ENCODE measurements at places on chromosomes 16 and 17.

- DNase-seq = peak; percentile 98
Observed at GRCh38 chr17:42428141-42428944, 5.3 kb upstream of the CAVIN1 start.

DNA sequence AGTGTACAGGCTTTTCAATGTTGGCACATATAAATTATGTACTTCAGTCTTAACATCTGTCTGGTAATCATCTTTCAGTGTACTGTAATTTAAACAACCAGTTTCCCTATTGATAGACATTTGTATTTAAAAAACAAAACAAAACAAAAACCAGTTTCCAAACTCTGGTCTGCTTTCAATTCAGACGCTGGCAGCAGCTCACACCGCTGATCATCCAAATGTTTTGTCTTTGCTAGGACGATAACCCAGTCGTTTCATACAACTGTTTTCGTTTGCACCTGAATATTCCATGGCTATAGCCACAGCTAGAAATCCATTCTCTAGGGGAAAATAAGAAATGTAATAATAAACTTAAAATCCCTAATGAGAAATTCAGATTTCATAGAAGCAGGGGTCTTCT is 47.8 kb downstream of the RBFOX1 start:
- no peak for DNase-seq

DNA sequence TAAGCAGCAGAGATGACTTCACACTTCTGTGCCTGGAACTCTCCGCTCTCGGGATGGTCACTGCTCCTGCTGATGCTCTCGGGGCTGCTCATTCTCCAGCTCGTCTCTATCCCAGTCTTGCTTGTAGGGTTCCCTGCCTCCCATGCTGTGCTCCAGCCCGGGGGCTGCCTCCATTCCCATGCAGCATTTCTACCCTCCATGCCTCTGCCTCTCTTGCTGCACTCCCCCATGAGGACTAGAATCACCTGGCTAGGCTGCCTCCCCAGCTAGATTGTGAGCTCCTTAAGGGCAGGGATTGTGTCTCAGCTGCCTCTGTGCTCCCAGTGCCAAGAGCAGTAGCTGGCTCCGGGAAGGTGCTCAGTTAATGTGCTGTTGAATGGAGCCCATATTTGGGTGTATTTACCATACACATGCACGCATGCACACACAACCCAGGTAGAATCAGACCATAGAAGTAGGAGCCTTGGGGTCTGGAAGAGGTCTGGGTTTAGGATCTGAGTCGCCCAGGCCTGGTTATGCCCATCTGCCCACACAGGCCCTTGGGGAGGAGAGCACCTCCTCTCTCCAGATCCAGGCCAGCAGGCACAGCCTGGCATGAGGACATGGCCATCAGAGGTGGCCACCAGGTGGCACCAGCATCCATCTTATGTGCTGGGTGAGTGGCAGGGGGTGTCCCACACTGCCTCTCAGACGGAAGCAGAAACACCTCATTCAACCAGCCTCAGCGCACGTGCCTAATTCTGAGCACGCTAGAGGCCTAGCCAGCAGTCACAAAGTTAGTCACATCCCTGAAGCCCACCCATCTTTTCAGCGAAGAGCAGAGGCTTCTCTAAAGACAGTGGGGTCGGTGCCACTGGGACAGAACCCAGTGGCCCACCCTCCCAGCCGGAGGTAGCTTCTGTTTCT is 9.3 kb downstream of the GIT1 start:
- peak; percentile 99 for DNase-seq

DNA sequence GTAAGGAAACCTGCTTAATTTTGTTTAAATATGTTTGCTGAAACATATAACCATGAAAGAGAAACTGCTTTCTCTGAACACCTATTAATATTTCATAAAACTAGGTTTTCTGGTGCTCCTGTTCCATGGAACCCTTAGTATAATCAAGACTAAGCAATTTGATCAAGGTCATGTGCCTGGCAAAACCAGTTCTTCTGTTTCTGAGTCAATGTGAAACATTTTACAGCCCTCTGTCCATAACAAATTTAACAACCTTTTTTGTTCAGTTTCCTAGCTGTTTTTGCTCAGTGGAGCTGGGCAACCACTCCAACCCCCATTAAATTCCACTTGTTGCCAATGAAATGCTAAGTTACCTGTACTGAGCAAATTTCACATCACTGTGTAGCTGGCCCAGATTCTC is 344.0 kb downstream of the CA10 start:
- no peak for DNase-seq

GRCh38 chr17:22409160-22409751 is 716.9 kb downstream of the KCNJ18 start:
- no peak for DNase-seq

GRCh38 chr16:23082161-23082788 is 67.0 kb downstream of the USP31 start:
- no peak for DNase-seq

DNA sequence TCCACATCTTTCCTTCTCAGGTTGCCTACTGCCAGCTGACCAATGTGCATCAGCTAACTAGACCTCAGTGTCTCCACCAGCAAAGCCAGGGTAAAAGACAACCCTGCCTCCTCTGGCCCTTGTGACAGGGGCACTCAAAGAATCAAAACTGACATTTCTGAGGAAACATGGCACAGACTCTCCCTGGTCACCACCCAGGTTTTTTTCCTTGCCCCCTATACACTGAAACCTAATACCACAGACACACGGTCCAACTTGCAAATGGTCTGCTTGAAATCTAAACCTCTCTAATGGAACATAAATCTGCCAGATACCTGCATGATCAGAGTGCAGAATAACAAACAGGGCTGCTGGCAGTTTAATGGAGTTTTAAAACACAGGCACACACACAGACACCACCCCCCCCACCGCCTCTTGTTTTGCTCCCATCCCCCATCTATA is 19.5 kb upstream of the CORO6 start:
- no peak for DNase-seq

GRCh38 chr17:75910699-75911098 is 6.0 kb upstream of the MRPL38 start:
- DNase-seq = no peak

GRCh38 chr16:69106491-69107315 is 1.2 kb downstream of the HAS3 start:
- DNase-seq = peak; percentile 36

- peak; percentile 75 for DNase-seq
Observed at GRCh38 chr16:81457326-81458133, 12.9 kb downstream of the CMIP start.

DNA sequence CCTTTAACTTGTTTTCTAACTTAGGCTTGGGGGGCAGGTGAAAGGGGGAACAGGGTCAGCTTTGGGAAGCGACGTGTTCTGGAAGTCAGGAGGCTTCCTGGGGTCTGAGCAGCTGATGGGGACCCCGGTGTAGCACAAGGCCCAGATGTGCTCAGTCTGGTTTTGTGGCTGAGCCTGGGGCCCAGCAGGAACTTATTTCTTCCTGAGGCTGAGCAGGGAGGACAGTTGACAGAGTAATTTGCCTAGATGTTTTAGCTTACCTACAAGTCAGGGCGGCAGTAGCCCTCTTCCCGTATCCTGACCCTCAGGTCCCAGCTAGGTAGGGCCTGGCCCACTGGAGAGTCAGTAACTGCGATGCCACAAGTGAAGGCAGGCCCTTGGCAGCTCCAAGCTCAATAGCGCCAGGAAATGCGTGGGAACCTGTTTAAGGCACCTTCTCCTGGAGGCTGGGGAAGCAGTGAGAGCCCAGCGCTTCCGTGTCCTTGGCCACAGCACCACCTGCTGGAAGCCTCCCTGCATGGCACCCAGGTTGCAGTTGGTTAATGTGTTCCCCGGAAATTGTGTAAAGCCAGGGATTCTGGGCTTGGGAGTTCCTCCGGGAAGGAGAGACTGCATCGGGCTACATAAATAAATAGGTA is 5.2 kb downstream of the CCR7 start:
- peak; percentile 97 for DNase-seq

GRCh38 chr16:68267612-68268405 is 3.5 kb downstream of the SLC7A6 start:
- no peak for DNase-seq

GRCh38 chr17:47742319-47743181 is 9.5 kb downstream of the TBX21 start:
- no peak for DNase-seq

GRCh38 chr17:77153472-77153871 is 12.7 kb downstream of the SEC14L1 start:
- DNase-seq = no peak

DNA sequence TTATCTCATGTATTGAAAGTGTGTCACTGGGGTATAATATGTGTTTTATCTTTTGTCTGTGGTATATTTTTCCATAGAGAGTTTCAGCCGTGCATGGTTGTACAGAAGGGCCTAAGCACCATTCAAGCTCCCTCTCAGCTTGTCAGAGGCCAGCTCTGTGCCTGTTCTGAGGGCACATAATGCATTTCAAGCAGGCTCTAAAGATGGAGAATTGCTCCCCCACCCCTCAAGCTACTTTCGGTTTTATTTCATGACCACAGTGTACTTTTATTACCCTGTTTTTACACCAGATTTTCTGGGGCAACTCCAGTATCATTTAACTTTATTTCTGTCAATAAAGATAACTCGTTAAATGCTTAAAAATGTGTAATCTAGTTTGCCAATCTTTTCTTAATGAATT is 131.7 kb downstream of the SHISA6 start:
- DNase-seq = no peak

GRCh38 chr16:61929776-61930175 is 106.5 kb downstream of the CDH8 start:
- DNase-seq = no peak

DNA sequence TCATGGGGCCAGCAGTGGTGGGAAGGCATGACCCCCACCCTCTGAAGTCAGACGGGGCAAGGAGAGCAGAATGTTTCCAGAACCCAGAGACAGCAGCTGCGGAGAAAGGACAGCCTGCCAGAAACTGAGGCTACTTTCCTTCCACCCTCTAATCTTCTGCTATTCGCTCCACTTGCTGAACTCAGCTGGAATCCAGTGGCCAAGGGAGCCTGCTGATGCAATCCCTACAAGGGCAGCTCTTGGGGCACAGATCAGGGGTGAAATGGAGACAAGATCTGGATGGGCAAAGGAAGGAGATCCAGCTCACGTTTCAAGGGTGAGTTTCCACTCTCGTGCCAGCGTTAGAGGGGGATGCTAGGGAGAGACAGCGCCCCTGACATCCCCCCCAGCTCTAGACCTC is 479.1 kb downstream of the SLC39A11 start:
- DNase-seq = peak; percentile 52

DNA sequence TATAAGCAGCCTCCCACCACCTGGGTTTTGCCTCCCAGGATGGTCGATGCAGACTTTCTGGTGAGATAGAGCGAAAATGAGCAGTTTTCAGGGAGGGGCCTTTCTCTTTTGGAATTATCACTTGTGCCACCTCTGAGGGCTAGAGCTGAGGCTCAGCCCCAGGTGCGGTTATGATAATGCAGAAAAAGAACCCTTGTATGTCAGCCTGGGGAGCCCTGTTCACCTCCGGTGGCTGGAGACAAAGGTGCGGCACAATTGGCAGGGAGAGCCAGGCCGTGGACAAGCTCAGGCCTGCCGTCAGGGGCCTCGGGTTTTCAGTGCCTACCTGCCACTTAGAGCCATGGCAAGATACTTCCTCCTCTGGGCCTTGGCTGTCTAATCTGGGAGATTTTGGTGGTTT is 4.4 kb downstream of the SCPEP1 start:
- DNase-seq = no peak

GRCh38 chr17:41500131-41500911 is 5.1 kb downstream of the KRT13 start:
- peak; percentile 61 for DNase-seq

GRCh38 chr17:76365256-76365903 is 11.7 kb upstream of the PRPSAP1 start:
- no peak for DNase-seq

GRCh38 chr16:28324235-28324886 is 32.0 kb downstream of the SBK1 start:
- DNase-seq = peak; percentile 31

GRCh38 chr16:75323933-75324332 is 72.5 kb upstream of the BCAR1 start:
- no peak for DNase-seq

- DNase-seq = no peak
Observed at GRCh38 chr16:25250467-25250866, 7.2 kb downstream of the ZKSCAN2 start.

GRCh38 chr16:71464231-71464630 is 2.2 kb upstream of the ZNF23 start:
- DNase-seq = no peak

GRCh38 chr16:1450218-1450617 is 5.9 kb upstream of the CCDC154 start:
- no peak for DNase-seq

DNA sequence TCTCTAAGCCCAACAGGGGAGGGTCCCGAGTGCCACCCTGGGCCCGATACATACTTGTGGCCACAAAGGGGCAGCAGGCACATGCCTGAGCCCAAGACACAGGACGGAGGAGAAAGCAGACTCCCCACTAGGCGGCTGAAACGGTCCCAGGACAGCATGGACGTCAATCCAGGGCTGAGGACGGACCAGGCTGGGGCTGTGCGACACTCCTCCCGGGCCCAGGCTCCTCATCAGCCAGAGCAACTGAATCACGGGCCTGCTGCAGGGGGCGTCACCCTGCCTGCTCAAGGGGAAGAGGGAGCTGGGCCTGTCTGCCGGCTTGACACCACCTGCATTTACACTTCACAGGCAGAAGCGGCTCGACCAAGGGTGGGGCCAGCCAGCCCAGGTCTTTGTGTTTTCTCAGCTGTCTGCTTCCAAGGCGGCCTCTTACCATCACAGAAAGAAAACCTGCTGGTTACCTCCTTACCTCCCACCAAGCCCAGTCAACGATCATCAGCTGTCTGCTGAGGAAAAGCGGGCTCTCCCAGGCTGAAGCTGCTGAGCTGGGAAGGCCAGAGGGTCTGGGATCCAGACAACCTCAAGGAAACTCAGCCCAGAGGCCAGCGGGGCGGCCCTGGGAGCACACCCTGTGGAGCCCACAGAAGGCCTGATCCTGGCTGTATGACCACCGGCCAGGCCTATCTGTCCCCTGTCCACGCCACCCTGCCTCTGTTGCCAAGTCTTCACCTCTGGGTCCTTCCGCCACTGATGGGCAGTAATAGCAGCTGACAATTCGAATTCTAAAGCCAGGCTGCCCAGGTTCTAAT is 26.4 kb downstream of the KIFC3 start:
- DNase-seq = no peak

DNA sequence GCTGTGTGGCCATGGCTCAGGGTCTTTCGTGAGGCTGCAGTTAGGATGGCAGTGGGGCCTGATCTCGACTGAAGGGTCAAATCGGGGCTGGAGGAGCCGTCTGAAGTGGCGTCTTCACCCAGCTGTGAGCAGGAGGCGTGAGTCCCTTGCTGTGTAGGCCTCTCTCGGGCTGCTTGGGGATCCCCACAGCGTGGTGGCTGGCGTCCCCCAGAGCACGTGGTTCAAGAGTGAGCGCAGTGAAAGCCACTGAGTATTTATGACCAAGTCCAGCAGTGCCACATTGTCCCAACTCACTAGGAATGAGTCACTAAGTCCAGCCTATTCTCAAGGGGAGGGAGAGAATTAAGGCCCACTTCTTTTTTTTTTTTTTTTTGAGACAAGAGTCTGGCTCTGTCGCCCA is 11.7 kb upstream of the TCF25 start:
- DNase-seq = no peak

GRCh38 chr16:1167276-1168107 is 14.6 kb downstream of the CACNA1H start:
- no peak for DNase-seq
